Uterus (tissue), 4 donors: ENCODE measurements at places on chromosomes 1 and 21. TPM values are rescaled to one million over a fixed set of nuclear protein-coding genes. Genes with fewer than 3 reads are reported as not detected.

The GPR61 gene
- total RNA-seq = 0.41 TPM

The ANGPTL7 gene
- total RNA-seq = 1.9 TPM

GRCh38 chr21:31030367-31031106 lies 7.7 kb downstream of the KRTAP19-8 start:
- H3K4me3 ChIP-seq = no peak overlapping the region
- no peaks in the 10 kb centered on the region for H3K4me1 ChIP-seq
- H3K27ac ChIP-seq = no peak overlapping the region
- no peak for DNase-seq

- H3K27me3 ChIP-seq = no peaks in the 10 kb centered on the region
- no peaks in the 10 kb centered on the region for H3K4me1 ChIP-seq
- no peak overlapping the region for H3K4me3 ChIP-seq
- H3K27ac ChIP-seq = no peak overlapping the region
- DNase-seq = no peak
Observed at GRCh38 chr1:90795431-90795830, 78.3 kb upstream of the BARHL2 start.

GRCh38 chr21:21101911-21102310 lies 103.7 kb downstream of the NCAM2 start:
- H3K4me1 ChIP-seq = no peaks in the 10 kb centered on the region
- H3K27me3 ChIP-seq = no peaks in the 10 kb centered on the region
- no peaks in the 10 kb centered on the region for H3K36me3 ChIP-seq
- H3K4me3 ChIP-seq = no peak overlapping the region

DNA sequence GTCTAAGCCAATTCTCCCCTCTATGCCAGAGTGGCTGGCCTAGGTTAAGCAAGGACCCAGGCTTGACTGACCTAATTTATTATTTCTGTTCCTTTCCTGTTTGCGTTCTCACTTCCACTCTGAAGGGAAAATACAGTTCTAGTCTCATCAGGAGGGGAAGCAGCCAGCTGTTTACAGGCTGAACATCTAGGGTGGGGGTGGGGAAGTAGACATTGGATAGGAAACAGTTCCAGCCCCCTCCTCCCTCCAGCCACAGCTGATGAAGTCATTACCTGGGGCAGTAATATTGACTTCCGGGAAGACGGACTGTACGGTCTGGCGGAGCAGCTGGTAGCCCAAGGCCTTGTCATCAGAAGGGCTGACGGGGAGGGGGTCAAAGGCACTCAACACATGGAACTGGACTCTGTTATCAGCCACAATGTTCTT lies 17.6 kb downstream of the PM20D1 start:
- H3K36me3 ChIP-seq = no peaks in the 10 kb centered on the region
- H3K27ac ChIP-seq = no peak overlapping the region
- H3K4me3 ChIP-seq = no peak overlapping the region
- H3K27me3 ChIP-seq = no peaks in the 10 kb centered on the region
- DNase-seq = no peak
